Activated T-cell treated with anti-CD3 and anti-CD28 coated beads for 1 hour (primary cell): ENCODE measurements at places on chromosomes 5 and 9.

DNA sequence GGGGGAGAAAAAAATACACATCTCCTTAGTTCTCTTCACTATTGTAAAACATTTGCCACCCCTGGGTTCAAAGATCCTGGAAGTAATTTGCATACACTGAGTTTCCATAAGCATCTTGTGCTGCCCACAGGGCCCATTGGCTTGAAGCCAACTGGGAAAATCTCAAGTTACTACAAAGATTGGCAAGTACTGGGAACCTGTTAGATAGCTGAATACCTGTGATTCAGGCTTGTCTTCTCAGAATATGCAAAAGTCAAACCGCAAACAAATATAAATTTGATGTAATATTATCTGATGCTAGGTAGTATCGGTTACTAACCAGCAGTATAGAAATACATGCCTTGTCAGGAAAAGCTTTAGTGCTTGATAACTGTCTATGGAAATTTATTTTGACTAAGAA lies 156.9 kb upstream of the FST start:
- no peak for DNase-seq

GRCh38 chr5:3734632-3735031 lies 139.0 kb downstream of the IRX1 start:
- no peak for DNase-seq

DNA sequence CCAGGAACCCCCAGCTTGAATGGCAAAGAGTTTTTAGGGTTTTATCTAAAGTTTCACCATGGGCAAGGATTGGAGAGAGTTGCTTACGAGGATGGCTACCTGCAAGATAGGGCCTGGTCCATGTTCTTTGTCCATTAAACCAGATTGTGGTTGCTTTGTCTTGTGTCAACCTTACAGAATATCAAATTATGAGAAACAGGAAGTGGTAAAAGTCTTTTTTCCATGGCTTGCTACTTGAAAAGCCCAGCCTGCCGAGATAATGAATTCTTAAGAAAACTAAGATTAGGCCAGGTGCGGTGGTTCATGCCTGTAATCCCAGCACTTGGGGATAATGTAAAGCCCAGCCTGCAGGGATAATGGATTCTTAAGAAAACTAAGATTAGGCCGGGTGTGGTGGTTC lies 24.4 kb downstream of the ZNF474 start:
- DNase-seq: no peak

GRCh38 chr5:66561256-66561990 lies 34.8 kb upstream of the MAST4 start:
- DNase-seq: no peak

GRCh38 chr5:72855821-72856220 lies 39.4 kb downstream of the TNPO1 start:
- no peak for DNase-seq

GRCh38 chr9:138043411-138044345 lies 166.1 kb downstream of the CACNA1B start:
- DNase-seq: no peak

DNA sequence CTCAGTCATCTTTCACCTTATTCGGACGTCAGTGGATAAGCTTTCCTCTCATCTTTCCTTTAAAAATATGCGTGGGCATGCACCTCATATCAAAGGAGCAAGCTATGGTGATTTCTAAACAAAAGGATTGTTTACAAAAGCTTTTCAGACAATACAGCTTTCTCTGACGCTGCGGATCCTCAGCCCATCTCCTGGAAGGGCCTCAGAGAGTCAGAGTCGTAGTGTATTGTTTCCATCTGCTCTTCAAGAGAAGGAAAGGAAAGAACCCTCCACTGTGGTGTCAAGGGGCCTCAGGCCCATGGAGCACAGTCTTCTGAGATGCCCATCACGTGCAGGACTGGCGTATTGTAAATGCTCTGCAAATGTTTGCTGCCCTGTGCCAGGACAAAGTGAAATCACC lies 163.4 kb upstream of the MAP1B start:
- no peak for DNase-seq

GRCh38 chr5:38187532-38187931 lies 70.8 kb upstream of the EGFLAM start:
- DNase-seq: no peak

DNA sequence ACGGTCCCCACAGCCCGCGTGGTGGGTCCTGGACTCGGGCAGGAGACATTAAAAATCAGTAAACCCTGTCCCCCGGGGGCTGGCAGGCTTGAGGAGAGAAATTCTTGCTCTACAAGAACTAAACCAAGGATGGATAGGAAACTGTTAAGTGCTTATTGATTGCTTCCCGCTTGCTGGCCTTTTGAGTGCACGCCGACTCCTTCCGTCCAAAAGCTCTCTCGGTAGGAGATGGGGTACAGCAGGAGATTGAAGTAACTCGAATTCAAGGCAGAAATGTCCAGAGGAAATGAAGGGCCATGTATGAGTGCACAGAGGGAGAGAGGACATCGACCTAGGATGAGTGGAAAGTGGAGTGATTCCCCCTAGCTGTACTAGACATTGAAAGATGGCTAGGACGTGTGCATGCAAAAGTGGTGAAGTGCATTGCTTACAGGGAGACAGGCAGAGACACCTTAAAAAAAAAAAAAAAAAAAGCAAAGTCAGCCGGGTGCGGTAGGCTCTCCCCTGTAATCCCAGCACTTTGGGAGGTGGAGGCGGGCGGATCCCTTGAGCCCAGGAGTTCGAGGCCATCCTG lies 923 bp downstream of the RECK start:
- peak; percentile 7 for DNase-seq

- DNase-seq: no peak
These were observed 26.4 kb upstream of the NOTCH1 start for GRCh38 chr9:136572003-136572827.

DNA sequence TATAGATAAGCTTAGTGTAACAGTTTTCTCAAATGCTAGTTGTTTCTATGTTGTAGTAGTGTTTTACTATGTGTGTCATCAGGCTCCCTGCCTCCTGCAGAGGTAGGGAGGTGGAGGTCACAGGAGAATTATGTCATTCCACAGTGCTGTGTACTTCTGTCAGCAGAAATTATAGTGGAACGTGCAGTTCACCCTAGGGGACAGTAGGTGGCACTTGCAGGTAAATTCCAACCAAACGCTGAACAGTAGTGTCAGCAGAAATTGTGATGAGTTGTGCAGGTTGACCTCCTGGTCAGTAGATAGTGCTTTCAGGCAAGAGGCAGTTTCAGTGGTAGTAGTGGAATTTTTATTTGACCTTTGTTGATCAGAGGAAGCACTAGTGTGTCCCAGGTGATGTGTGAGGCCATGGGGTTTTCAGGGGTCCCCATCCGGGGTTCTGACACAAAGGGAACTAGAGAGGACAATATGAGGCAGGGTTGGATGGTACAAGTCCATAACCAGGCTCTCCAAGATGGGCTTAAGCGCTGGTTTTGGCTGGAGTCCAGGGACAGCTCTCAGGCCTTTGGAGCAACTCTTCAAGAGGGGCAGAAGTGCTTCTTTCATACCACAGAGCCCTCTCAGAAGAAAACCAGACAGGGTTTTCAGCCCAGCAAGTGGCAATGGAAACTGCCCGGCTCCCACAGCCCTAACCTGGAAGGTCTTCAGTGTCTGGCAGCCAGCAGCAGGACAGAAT lies 402.9 kb downstream of the CYLC2 start:
- DNase-seq: no peak

DNA sequence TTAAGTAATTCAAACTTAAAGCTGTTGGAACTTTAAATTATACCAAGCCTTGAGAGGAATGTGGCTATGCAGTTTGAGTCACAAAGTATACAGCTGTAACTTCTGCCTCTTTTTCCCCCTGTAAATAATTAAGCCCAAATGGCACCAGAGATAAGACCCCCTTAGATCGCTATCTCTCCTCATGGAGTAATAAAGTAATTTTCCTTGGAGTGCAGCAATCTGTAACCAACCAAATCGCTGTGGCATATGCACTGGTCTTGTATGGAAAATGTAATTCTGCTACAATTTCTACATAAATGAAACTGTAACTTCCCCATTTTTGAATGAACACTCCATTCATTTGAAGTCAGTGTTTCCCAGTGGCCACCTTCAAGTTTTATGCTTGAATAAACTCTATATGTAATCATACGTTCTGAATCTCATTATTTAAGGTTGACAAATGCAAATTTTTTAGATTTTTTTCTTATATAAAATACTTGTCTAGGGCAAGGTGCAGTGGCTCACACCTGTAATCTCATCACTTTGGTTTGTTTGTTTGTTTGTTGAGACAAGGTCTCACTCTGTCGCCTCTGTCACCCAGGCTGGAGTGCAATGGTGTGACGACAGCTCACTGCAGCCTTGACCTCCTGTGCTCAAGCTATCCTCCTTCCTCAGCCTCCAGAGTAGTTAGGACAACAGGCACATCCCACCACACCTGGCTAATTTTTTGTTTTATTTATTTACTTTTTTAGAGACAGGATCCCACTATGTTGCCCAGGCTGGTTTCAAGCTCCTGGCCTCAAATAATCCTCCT lies 12.3 kb downstream of the SUSD1 start:
- DNase-seq: no peak

DNA sequence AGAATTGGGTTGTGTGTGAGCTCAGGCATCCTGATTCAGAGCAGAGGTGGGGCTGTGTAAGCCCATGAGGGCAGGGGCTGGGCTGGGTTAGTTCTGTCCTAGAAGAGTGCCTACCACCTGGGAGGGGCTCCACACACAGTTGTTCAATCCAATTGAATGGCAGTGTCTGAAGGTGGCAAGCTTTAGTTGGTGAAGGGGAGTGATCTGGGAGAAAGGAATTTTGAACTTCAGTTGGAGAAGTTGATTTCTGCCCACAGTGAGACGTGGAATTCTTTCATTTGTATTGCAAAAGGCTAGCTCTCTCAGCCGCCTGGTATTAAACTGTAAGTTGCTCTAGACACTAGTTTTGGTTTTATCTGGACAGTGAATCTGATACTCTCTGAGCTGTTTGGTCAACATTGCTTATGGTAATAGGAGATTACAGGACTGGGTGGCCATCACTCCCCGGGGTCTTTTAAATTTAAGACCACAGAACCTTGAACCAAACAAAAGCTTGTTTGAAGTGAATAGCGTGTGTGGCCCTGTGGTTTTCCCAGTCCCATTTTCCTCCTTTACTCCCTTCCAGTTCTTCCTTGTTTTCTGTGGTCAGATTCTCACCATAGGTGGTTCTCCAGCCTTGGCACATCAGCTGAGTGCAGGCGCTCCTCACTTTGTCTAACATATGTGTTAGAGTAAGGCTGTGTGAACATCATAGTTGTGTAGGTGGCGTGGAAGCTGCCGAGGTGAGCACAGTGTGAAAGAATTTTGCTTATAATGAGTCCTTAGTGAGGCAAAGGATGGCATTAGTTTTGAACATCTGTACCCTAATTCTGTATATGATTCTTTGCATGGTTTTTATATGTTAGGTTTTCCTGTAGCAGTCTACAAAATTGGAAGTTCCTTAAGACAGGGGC lies 78.0 kb downstream of the ARHGAP26 start:
- DNase-seq: no peak

GRCh38 chr5:133603711-133604110 lies 8.6 kb downstream of the FSTL4 start:
- DNase-seq: no peak

DNA sequence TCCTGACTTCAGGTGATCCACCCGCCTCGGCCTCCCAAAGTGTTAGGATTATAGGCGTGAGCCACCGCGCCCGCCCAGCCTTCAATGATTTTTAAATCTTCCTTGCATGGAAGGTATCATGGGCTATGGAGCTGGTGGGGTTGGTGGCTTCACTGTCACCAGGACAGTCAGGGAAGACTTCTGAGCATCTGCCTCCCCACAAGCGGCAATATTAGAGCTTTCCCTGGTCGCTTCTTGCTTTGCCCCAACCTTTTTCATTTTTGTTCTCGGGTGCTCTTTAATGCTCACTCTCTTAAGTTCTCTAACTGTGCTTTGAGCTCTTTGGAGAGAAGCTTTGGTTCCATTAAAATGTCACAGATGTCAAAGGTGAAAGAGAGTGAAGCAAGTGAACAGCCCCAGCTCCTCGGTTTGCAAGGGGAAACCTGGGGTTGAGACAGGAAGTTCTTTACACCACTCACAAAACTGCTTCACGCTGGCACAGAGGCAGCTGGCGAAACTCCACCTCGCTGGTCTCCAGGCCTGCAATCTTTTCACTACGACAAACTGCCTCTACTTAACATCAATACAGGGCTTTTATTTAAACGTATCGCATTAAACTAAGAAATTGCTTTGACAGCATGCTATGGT lies 142.5 kb upstream of the RETREG1 start:
- peak; percentile 0 for DNase-seq

DNA sequence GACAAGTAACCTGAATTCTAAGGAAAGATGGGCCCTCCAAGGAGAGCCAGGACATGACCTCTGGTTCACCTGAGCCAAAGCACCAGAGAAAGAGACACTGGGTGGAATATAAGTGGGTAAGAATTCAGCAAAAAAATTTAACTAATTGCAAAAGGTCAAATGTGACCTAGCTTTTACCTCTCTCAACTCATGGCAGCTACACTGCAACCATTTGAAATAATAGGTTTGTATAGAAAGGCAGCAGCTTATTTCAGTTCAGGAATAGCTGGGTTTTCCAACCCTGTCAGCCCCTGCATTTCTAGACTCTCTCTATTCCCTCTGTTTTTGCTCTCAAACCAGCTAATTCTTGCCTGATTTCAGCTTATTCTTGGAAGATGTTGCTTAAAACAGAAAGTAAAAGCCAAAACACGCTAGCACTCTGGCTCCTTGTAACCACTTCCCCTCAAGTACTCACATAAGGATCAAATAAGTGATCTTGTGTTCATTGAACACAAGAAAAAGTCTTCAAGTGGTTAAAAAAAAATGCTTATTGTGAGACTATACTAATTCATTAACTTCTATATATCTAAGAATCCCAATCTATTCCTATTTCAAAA lies 101.1 kb upstream of the NR4A3 start:
- no peak for DNase-seq

DNA sequence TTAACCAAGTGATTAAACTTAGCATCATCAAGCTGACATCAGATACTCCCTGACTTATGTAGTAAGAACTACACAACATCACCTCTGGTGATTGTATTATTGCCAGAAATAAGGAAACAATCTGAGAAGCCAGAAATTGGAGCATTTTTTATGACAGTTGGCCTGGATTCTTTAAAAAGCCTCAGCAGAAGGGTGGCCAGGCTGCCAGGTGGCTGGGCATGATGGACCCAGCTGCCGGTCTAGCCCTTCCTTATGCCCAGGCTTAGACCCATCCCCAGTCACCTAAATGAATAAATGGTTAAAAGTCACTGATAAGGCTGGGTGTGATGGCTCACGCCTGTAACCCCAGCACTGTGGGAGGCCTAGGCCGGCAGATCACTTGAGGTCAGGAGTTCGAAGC lies 12.8 kb downstream of the OR1K1 start:
- no peak for DNase-seq
